ENCODE measurements at places on chromosomes 4 and X.

DNA sequence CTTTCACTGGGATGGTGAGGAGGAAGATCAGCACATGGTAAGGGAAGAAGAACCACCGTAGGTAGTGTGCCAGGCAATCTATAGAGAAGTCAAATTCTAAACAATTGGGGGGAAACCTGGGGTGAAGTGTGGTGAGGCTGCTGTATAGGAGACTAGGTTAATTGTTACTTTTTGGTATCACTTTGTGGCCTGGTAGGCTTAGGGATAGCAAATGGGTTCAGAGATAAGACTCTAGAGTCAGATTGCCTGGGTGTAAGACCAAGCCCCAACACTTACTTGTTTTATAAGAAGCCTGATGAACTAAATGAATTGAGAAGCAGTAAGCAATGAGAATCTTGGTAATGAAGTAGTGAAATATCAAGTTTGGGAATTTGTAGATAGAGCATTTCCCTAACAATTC lies 8.7 kb downstream of the SMAD1 start:
- no peak for DNase-seq

DNA sequence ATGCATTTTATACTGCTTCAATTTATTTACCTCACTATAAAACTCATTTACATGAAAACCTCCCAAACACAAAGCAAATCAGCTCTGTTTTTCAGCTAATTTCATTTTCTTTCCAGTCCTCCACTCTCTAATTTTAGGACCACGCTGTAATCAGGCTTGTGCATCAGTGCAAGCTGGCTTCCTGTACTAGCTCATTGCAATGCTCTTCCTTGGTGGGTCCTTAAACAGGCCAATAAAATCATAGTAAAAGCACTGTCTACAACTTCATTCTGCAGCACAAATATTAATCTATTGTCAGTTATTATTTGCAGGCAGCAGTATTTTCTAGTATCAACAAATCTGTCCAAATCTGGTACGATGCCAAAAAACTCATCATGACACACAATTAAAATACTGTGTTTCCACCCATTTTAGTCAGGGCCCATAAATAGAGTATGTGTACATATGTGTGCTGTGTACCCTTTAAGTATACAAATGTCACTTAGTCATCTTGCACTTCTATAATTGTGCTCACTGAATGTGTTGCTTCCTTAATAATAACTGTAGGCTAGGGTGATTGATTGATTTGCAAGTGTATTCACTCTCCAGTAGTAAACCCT lies 178.2 kb upstream of the HCCS start:
- DNase-seq = no peak

DNA sequence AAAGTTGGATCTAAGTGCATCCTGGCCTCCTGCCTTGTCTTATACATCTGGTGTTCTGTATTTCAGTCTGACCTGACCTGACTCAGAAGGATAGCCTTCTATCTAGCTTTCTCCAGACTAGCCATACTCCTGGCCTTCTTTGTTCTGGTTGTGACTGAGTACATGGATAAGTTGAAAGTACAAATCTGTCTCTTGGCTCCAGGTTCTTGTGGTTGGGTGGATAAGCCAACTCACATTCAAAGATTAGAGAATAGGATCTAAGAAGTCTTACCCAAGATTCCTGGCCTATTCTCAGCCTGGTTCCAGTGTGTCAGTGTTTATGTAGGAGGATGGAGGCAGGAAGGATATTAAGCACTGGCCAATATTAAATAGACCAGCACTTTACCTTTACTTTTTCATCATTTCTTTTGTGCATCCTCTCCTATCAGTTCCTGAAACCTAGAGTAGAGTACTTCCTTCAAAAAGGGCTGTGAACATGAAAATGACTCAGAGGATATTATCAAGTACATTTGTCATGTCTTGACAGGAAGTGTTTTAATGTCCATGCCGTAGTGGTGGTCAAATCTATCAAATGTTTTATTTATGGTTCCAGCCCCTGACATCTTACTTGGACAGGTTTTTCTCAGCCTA lies 123.5 kb downstream of the IL15 start:
- DNase-seq = no peak

DNA sequence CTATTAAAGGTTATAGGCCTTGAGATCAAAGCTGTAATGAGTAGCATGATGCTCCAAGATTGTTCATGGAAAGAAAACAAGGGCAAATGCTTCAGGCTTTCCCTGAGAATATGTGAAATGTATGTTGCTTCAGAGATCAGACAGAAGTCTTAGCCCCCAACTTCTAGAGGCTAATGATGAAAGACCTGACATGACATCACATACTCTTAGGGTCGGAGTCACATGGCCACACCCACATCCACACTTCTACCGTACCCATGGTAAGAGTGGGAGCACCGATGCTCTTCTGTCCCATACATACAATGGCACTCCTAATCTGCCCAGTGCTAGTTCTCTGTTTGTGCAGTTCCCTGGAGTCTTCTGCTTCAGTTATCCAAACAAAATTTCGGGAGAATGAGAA lies 111.9 kb upstream of the ACSL4 start:
- DNase-seq = no peak

DNA sequence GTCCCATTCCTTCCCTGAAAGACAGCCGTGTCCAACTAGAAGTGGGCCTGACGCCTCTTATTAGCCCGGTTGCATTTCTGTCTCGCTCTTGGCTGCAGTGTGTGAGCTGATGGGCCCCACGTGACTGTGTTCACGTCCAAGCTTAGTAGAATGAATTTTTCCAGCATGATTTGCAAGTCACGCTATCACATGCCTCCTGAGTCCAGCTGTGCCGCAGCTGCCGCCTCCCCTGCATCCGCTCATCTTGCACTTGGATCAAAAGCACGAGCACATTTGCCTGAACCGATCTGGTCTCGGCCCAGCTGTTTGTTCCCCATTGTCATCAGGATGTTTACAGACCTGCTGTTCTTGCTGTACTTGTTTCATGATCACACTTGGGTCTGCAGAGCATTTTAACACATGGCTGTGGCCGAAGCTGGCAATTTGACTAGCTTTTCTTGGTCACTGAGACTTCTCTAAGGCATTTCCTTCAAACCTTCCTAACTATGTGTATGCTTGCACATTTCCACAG lies 126.5 kb downstream of the KIT start:
- DNase-seq = peak; percentile 6

DNA sequence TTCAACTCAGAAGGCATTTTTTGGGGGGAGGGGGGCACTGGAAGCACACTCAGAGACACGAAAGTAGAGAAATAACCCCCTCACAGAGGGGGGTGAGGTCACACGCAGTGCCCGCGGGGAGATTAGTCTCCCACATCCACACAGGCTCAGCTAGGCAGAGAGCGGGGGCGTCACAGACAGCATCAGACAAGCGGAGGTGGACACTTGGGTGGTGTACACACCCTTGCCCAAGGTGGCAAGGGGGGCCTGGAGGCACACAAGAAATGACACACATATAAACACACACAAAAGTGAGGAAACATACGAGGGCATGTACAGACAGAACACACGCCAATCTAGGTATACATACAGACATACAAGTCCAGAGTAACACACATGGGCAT lies 637 bp upstream of the SYN1 start:
- no peak for DNase-seq

GRCh38 chr4:26713563-26714151 lies 129.8 kb downstream of the TBC1D19 start:
- DNase-seq = no peak

DNA sequence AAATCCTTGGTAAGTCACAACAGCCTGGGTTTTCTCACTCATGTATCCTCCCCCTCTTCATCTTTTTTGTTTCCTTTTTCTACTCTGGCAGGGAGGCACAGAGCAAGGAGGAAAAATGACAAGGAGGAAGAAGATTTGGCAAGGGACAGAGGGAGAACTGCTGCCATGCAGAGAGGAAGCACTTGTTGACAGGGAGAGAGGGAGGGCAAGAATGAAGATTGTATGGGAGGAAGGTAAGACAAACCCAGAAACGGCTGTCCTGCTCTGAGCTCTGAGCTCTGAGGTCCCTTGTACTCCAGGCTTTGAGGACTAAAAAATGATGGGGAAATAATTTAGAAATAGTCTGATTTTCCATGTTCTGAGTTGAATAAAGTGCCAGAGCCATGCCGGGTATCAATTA lies 123.9 kb downstream of the DCHS2 start:
- DNase-seq = no peak

DNA sequence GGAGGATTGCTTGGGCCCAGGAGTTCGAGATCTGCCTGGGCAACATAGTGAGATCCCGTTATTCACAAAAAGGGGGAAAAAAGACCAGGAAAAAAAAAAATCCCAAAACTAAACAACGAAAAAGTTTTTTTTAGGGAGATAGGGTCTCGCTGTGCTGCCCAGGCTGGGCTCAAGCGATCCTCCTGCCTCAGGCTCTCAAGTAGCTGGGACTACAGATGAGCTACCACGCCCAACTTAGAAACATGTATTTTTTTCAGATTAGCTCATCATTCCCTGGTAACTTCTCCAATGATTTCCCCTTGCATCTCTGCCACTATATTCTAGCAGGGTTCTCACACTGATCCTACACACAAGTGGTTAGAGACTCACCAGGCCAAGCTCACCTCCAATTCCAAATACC lies 24.4 kb upstream of the IRAK1 start:
- DNase-seq = no peak
